ENCODE measurements at places on chromosomes 3 and 15.

DNA sequence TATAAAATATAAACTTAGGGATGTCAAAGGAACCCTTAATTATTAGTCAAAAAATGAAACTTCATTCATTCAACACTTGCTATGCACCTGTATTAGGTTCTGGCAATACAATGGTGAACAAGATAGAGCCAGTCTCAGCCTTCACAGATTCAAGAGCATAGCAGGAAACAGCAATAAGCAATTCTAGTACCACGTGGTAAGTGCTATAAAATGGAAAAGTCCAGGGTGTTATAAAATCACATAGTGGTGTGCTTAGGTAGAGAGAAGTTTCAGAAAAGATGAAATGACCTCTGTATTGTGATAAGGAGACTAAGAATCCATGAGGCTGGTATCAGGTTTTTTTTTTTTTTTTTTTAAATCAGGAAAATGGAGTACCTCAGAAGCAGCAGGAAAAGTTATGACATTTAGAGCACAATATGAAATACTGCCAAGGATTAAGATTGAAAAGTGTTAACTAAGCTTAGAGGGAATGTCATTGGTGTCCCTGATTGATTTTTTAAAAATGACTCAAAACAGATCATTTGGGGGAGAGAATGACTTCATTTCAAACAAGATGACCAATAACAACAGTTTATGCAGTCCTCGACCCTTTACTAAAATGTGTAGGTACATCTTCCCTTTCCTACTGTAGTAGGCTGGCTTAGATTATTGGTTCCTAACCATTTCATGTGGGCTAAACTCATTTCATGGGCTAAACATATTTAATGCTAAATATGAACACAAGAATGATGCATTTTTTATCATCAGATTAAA is 5.0 kb downstream of the TOMM70 start:
- DNase-seq: no peak

GRCh38 chr15:85022860-85023403 is 41.3 kb downstream of the PDE8A start:
- no peak for DNase-seq

DNA sequence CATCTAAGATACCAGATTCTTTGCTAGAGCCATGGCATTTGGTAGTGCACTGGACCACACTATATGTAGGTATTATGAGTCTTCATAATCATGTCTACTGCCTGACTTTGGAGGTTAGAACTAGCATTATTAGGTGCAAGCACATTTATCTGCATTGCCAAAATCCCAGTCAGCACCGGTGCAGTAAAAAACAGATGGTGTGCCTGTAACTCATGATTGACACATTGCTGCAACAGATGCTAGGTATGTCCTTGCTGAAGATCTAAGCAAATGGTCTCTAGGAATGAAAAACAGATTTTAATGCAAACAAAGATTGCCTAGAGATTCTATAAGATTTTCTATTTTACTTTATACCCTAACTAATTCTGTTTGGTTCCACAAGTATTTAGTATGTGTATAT is 47.7 kb downstream of the MYO5A start:
- no peak for DNase-seq

- DNase-seq: no peak
These were observed 22.5 kb downstream of the TRIM71 start for GRCh38 chr3:32840086-32840841.

DNA sequence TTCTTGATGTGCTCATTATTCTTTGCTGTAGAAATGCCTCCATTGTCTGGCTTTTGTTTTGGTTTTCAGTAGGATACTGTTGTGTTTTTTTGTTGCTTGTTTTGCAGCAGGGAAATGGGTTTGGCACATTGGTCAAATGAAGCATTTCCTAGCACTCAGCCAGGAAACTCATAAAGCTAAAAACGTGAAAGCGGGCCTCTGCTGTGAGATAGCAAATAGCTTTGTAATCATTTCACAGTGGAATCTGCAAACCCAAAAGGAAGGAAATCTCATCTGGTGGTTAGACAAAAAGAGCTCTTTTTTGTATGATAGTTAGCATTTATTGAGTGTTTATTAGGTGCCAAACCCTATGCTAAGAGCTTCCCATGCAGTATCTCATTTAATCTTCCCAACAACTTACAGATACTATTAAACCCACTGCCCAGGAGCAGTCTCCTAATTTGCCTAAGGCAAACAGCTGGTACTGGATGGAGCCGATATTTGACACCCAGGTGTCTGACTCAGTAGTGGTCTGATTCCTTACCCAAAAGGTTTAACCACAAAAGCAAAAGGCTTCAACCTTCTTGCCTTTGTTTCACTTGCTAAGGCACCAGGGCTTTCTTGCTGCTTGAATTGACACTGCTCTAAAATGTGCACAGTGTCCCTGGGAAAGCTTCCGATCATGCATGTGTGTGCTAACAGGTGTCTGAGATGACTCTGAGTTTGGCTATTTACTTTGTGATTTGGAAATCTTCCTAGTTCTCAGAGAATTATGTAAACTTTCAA is 527.9 kb upstream of the MDFIC2 start:
- no peak for DNase-seq

- no peak for DNase-seq
These were observed 33.6 kb downstream of the HES1 start for GRCh38 chr3:194169595-194169994.

- DNase-seq: no peak
These were observed 48.9 kb upstream of the SLC7A14 start for GRCh38 chr3:170634663-170635384.

DNA sequence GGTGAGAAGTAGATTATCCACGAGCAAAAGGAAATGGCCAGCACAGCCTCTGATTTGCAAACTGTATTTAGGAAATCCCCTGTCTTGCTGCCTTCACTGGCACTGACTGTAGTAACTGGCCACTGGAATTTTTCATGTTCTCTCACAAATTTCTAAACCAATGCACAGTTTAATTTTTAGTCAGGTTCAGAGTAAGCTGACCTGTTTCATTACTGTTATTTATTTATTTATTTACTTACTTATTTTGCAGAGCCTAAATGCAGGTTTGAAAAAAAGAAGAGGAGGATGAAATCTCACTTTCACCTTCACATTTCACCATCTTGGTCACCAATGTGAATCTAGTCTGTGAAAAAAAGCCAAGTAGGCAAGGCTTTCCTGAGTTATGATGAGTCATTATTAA is 291.0 kb downstream of the PLOD2 start:
- no peak for DNase-seq

DNA sequence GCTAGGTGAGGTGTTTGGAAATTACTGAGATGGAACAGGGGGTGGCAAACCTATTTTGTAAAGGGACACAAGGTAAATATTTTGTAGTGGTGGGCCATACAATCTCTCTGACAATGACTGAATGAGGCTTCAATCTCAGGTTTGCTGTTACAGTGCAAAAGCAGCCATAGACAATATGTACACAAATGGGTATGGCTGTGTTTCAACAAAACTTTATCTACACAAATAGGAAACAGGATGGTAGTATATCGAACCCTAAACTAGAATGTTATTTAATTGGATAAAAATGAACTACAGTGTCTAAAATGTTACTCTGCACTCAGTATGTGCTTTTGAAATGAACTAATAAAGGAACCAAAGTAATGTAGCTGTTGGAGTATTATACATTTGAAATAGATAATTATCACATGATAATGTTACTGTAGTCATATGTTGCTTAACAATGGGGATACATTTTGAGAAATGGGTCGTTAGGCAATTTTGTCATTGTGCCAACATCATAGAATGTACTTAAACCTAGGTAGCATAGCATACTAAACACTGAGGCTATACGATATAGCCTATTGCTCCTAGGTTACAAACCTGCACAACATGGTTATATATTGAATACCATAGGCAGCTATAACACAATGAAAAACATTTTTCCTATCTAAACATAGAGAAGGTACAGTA is 495.2 kb upstream of the TBL1XR1 start:
- no peak for DNase-seq

- no peak for DNase-seq
These were observed 29.0 kb upstream of the TIMP4 start for GRCh38 chr3:12187448-12188327.

- no peak for DNase-seq
These were observed 78.3 kb upstream of the CDIN1 start for GRCh38 chr15:36501063-36501678.

DNA sequence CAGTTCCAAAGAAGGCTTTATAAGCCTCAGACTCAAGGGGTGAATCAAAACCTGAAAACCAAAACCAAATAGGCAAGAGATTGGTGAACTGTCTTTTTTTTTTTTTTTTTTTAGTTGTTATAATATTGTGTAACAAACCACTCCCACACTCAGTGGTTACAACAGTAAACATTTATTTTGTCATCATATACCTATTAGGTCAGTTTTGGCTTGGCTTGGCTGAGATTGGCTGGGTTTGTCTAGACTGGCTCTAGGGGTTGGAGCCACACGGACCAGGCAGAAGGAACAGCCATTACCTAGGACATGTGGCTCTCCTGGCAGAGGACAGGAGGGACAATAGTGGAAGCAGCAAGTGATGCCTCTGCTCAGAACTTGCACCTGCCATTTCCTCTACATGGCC is 26.4 kb upstream of the RYR3 start:
- DNase-seq: no peak

Data from stimulated activated CD8-positive, alpha-beta memory T cell treated with anti-CD3 and anti-CD28 coated beads, Interleukin-15, amount 100 ng/mL, for 24 hours (primary cell).